Esophagus mucosa (tissue), 1 donor: ENCODE measurements at places on chromosomes 13 and 19. TPM values are rescaled to one million over a fixed set of nuclear protein-coding genes. Genes with fewer than 3 reads are reported as not detected.

Gene STARD13
- 2.3 TPM for total RNA-seq

Gene LILRA1
- 0.16 TPM for total RNA-seq

Gene MYO1F
- 3.8 TPM for total RNA-seq

DNA sequence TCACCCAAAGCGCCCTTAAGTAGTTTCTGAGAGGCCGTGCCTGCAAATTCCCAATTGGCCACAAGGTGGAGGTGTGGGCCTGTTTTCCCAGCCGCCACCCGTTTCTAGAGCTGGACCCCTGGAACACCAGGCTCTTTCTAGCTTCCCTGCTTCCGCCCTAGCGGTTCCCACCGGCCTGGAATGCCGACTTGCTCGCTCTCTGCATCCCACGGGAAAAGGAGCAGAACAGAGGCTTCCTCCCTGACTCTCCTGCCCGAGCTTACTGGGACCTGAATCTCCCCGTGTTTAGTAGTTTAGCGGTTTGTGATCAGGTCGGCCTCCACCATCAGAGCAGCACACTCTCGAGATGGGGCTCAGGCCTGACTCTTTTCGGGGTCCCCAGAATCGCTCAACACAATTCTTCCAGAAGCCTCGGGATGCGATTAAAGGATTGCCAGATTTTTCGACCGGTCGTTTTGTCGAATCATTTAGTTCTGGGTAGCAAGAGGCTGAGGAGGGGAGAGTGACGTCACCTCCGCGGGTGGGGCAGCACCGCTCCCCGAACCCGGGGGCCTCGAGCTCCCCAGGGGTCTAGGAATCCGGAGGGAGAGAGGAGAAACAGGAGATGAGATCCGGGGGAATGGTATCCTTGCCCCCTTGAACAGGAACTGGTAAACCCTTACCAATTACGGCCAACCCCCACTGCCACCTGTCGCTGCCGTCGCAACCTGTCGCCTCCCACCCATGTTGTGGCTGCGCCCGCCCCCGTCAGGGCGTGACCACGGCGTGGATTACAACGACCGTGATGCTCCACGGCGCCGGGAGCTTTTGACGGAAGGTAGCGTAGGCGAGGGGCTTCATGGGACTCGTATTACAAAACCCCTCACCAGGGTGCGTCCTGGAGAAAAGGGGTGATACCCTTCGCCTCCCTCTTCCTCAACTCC is 8.0 kb downstream of the NAPSA start:
- peak; percentile 62 for ATAC-seq
